Retina (tissue), 1 donor: ENCODE measurements at places on chromosomes 2 and 18.
A peak's percentile ranks its signal among the peaks of the same experiment; 100 is the strongest.

DNA sequence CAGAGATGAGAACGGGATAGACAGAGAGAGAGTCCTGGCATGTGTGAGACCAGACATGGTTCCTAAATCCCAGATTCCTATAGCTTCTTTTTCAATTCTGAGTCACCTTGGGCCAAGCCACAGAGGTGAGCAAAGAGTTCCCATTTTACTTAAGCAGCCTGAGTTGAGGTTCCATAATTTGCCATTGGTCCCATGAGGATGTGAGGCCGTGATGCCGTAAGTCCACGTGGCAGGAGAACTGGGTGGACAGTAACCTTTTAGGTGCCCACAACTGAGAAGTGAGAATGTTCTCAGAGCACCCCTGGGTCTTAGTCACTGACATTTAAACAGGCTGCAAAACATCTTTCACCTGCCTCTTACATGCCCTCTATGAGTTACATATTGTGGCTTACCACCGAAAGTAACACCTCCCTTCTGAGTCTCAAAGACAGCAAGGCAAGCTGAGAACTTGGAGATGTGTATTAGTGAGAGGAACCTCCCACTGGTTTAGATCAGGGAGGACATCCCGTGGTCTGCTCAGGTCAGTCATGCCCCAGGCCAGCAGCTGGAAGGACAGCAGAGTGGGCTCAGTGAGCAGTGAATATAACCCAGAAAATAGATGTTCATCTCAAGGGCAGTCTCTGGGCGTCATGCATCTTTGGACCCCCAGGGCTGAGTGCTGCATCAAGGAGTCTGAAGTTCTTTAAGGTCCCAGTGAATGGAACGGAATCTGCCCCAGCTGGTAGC is 127.9 kb upstream of the LGALSL start:
- no peak for DNase-seq

GRCh38 chr2:226364217-226364616 is 435.4 kb downstream of the IRS1 start:
- no peak for DNase-seq

DNA sequence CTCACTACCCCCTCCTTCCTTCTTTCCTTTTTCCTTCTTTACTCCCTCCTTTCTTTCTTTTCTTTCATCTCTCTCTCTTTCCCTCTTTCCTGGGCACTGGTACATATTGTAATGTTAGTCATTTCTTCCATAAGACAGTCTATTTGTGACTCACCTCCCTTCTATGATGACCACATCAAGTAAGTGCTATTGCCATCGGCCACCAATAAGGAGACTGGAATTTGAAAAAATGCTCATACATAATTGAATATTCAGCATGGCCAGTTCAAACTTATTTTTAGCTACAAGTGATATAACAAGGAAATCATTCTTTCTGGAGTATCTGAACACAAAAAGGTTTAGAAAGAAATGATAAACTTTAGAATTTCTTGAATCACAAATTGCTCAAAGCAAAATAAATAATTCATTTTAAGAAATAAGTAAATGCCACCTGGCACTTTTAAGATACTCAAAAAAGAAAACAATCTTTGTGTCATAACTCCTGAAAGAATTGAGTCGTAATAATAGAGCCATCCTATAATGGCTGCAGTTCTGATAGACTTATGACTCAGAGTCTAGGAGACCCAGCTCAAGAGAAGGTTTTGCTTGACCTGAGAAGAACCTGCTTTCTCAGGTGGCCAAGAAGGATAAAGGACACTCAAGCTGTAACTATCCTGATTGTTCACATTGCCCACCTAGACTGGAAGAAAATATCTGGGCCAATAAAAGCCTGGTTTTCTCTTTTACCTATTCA is 51.6 kb upstream of the CCBE1 start:
- no peak for DNase-seq

DNA sequence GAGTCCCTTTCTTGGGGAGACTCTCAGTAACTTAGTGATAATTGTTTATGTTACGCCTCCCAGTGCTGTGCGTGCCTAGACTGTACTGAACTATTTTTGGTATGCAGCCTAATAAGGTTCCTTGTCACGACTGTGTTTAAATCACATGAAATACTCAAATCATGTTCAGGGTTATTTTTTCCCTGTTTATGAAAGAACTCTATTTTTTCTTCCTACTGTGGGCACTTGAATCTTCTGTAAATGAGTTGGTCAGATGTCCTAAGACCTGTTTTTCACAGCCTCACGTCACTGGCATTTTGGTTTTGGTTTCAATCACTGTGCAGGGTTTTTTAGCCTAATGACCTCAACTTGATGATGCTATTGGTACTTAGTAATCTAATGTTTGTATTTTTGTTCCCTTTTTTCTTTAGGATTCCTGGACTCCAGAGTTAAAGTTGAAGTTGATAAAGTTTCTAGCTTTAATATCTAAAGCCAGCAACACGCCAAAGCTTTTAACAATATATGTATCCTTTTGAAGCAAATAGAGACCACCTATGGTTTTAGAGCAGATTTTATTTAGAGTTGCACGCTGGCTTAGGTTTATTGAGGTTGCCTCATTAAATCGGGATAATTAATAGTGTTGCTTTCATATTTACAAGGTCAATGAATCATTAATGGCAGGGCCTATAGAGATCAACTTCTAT is 24.0 kb downstream of the ARMC9 start:
- DNase-seq = no peak

DNA sequence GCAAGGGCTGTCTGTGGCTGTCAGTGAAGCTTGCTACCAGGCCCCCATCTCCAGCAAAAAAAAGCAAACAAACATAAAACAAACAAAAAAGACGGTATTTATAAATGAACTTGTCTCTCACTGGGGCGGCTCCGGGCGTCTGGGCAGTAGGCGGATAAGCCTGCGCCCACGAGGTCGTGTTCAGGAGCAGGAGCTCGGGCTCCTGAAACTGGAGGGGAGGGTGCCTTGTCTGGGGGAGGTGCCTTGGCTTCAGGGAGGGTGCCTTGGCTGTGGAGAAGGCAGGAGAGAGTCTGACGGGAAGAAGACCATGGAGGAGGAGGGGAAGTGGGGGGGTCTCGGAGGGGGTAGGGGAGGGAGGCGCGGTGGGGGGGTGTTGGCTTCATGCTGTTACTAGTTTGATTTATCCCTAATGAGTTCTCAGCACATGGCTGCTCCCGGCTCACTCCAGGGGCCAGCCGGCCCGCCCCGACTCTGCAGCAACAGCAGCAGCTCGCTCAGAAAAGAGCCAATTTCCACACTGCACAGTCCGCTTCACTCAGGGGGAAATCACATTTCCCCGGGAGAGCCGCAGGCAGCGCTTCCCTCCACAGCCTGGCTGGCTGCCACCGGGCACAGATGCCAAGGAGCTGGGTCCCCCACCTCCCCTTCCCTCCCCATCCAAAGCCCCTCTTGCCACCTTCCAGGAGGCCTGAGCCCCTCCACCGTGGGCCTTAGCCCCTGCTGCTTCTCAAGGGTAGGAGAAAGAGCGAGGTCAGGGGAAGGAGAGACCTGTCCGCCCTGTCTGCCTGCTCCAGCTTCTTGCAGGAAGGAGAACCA is 38.7 kb downstream of the PSD4 start:
- peak; percentile 68 for DNase-seq

DNA sequence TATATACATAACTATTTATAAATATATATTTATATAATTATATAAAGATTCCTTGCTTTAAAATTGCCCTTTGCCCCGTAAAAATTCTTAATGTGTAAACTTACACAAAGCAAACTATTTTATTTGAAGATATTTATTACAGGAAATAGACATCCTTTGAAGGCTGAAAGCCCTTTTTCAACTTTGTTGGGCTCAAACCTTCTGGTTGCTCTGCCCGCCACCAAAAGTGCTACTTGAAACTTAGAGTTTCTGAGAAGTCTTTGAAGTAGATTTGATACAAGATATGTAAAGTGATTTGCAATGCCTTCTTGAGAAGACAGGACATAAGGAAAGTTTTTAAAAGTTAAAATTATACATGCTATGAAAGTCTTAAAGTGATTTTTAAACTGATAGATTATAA is 36.6 kb upstream of the METAP1D start:
- no peak for DNase-seq

DNA sequence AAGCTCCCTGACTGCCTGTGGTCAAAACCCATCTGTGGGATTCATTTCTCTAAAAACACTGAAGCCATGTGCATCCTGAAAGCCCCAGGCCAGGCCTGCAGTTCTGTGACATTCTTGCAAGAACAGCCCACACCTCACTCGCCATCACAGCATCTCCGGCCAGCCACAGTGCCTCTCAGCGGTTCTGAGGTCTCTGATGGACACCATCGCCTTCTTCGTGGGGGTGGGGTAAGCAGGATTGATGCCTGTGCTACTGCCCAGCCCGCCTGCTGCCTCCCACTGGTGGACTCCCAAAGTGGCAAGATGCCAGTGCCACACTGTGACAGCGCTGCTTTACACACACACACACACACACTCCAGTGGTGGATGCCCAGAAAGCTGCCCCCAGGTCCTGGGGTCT is 5.2 kb upstream of the PRLH start:
- DNase-seq = no peak
